ENCODE measurements at places on chromosomes 12 and 14. TPM values are rescaled to one million over a fixed set of nuclear protein-coding genes. Genes with fewer than 3 reads are reported as not detected.

GXYLT1 gene
- 16.8 TPM for total RNA-seq

MBD6 gene
- 3.6 TPM for total RNA-seq

ANO4 gene
- not detected for total RNA-seq

PITPNM2 gene
- total RNA-seq = 1.2 TPM

BCL7A gene
- 22.1 TPM for total RNA-seq

FOXG1 gene
- 1.5 TPM for total RNA-seq

TRIAP1 gene
- 47.2 TPM for total RNA-seq

RNF34 gene
- 57.8 TPM for total RNA-seq

KSR2 gene
- total RNA-seq = 0.30 TPM

SRRM4 gene
- total RNA-seq = 0.34 TPM

SIX6 gene
- 1.4 TPM for total RNA-seq

LALBA gene
- not detected for total RNA-seq

ORMDL2 gene
- total RNA-seq = 16.0 TPM

RIN3 gene
- total RNA-seq = 0.22 TPM

WSCD2 gene
- total RNA-seq = 6.6 TPM

KRT82 gene
- not detected for total RNA-seq

C14orf180 gene
- not detected for total RNA-seq

NR1H4 gene
- not detected for total RNA-seq

SYCP3 gene
- total RNA-seq = 0.04 TPM

DAZAP2 gene
- total RNA-seq = 51.6 TPM

GPR84 gene
- total RNA-seq = not detected

ABCC9 gene
- not detected for total RNA-seq

CIDEB gene
- not detected for total RNA-seq

GARIN6 gene
- total RNA-seq = not detected

ADAMTS20 gene
- total RNA-seq = 10.9 TPM

PLD4 gene
- not detected for total RNA-seq

SSPN gene
- total RNA-seq = 0.50 TPM

FOXN4 gene
- not detected for total RNA-seq

POTEG gene
- not detected for total RNA-seq

RFLNA gene
- 1.4 TPM for total RNA-seq

IKZF4 gene
- 2.1 TPM for total RNA-seq

KCNC2 gene
- total RNA-seq = not detected

EPS8 gene
- 17.0 TPM for total RNA-seq

MYO1H gene
- not detected for total RNA-seq

CCDC77 gene
- 69.0 TPM for total RNA-seq

MANSC4 gene
- total RNA-seq = 0.12 TPM

ART4 gene
- total RNA-seq = not detected

PLEKHG7 gene
- total RNA-seq = not detected

TNFRSF1A gene
- total RNA-seq = 24.7 TPM

PFDN5 gene
- 443 TPM for total RNA-seq

SPIC gene
- total RNA-seq = not detected

GYS2 gene
- not detected for total RNA-seq

PPP2R5C gene
- 183 TPM for total RNA-seq

NRL gene
- 0.54 TPM for total RNA-seq

CFAP54 gene
- 4.2 TPM for total RNA-seq

CDCA3 gene
- total RNA-seq = 73.5 TPM

TIMELESS gene
- total RNA-seq = 56.3 TPM

RNASE3 gene
- not detected for total RNA-seq

PIP4P1 gene
- 35.3 TPM for total RNA-seq

BCAT1 gene
- total RNA-seq = 287 TPM

C3AR1 gene
- not detected for total RNA-seq

TAS2R7 gene
- total RNA-seq = not detected

DPF3 gene
- not detected for total RNA-seq

PMCH gene
- total RNA-seq = not detected

ESPL1 gene
- 34.3 TPM for total RNA-seq

GLIPR1L1 gene
- not detected for total RNA-seq

PSMC6 gene
- total RNA-seq = 132 TPM

KHNYN gene
- total RNA-seq = 34.7 TPM

SLC25A47 gene
- not detected for total RNA-seq

All from neural progenitor cell (in vitro differentiated cells).